ENCODE measurements at places on chromosomes 2 and 18.

DNA sequence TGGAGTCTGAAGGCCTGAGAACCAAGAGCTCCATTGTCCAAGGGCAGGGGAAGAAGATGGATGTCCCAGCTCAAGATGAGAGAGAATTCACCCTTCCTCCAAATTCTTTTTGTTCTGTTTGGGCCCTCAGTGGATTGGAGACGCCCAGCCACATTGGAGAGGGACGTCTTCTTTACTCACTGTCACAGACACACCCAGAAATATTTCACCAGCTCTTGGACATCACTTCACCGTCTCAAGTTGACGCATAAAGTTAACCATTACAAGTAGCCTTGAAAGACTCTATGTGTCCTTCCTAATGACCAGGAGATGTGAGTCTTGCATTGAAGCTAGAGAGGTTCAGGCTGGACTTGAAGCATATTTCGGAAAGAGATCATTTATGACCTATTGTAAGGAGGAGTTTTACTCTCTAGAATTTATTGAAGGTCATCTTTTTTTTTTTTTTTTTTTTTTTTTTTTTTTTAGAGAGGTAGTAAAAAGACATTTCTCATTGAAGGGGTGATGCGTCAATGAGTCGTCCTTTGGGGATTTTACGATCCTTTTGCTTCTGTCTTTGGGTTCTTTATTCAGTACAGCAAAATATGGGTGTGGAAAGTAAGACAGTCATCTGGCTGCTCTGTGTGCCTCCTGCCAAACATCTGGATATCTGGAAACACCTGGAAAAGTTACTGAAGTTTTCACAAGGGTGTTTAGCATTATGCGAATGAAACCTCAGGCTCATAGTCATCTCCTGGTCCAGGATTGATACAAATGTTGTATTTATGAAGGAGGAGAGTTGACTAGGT lies 118.1 kb downstream of the PRPF40A start:
- no peak for DNase-seq

- DNase-seq = no peak
These were observed 260.9 kb downstream of the FIGN start for GRCh38 chr2:163474889-163475288.

- DNase-seq = no peak
These were observed 60.5 kb downstream of the MERTK start for GRCh38 chr2:111958901-111959300.

DNA sequence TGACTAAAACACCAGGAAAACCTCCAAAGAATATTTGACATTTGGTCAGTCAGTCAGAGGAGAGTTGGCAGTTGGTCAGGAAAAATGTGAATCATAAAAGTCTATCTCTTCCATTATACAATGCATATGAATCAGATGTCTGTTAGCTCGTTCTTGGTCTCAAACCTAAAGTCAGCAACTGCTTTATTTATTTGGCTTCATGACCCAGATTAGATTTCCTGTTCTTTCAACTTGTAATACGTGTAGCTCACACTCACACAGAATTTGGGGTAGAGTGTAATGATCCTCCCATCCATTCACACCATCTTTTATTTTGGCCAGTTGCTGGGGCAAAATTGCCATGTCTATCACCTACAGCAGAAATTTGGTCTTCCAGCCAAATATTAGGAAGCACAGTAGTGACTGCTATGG lies 81.9 kb upstream of the COL5A2 start:
- DNase-seq = no peak

Measured in H9 (cell line).